ENCODE measurements at places on chromosomes 3 and 15.

- DNase-seq: no peak
Measured at GRCh38 chr15:90716317-90716975, 700 bp upstream of the BLM start.

- DNase-seq: no peak
Measured at GRCh38 chr3:33179132-33179531, 39.5 kb downstream of the SUSD5 start.

DNA sequence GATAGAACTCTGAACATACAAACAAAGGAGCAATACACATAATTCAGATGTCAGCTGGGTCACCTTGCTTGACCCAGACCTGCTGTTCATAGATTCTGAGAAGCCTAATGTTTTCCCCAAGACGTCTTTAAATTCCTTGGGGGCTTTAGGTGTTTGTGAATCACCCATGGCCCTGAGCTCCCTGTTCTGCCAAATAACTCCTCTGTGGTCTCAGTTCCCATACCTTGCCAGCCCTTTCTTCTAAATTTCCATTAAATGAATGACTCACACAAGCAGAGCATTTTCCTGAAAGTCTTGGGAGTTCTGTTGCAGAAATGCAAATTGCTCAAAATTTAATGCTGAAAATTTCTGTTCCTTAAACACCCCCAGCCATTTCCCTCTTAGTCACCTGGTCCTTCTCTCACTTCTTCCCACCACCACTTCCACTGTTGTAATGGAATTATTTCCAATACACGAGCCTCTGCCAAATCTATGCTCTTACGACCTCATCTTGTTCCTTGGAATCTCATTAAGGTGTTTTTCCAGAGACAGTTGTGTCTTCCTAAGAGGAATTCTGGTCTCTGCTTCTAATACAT, 33.4 kb upstream of the PSMD6 start:
- no peak for DNase-seq

DNA sequence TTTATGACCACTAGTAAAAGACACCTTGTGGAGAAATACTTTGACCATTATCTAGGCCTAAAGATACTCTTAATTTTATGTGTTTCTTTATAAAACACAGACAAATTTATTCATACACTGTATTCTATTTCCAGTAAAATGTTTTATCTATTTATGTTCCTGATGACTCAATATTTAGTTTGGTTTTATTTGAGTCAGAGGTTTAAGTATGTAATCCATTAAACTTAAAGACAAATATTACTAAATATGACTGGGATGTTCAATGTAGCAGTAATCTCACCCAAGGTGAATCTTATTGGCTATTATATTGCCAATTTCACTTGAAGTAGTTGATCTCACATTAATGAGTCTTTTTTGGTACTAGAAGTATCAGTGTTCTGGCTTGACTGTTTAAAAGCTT, 799.7 kb downstream of the CADM2 start:
- DNase-seq: no peak

GRCh38 chr3:150073031-150073430, 102.3 kb upstream of the PFN2 start:
- DNase-seq: no peak

DNA sequence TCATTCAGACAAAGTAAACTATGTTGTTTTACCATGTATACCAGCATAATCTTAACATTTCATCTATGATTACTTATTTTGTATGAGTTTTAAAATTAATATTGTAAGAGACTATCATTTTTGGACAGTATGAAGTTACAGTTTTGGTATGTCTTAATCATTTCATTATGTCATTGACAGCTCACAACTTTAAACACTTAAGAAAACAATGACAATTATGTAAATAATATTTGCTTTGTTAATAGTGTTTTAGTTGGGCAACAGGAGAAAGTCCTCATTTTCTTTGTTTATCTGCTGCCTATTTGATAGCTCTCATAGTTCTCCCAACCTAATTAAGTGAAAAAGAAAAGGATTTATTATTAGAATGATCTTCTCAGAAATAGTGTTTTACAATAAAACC, 80.2 kb downstream of the MEF2A start:
- DNase-seq: no peak

DNA sequence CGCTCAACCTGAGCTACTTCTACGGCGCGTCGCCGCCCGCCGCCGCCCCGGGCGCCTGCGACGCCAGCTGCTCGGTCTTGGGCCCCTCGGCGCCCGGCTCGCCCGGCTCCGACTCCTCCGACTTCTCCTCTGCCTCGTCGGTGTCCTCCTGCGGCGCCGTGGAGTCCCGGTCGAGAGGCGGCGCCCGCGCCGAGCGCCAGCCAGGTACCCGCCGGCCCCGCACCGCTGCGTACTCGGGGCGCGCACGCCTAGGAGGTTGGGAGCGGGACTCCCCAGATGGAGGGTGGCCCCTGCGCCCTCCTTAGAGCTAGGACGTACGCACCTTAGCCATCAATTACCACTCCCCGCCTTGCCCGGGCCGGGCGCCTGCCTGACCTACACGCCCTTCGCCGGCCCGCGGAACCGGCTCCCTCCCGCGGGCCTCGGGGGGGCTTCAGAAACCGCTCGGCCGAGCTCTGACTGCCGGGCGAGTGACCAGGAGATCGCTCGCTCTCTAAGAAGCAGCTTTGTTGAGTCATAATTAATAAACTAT, 466 bp downstream of the NFKBIZ start:
- no peak for DNase-seq

Data from activated CD4-positive, alpha-beta T cell treated with anti-CD3 and anti-CD28 coated beads, Interleukin-2, Interleukin-4, amounts not matched to agents 100 ng/mL and 50 ng/mL, durations not matched to agents 16 hours and 8 hours (primary cell).